Fibroblast of the conjunctiva (primary cell): ENCODE measurements at places on chromosomes 12 and 14.
A peak's percentile ranks its signal among the peaks of the same experiment; 100 is the strongest.

GRCh38 chr12:128661226-128661569, 162.6 kb downstream of the SLC15A4 start:
- DNase-seq: no peak

- DNase-seq: no peak
Measured at GRCh38 chr14:103141117-103141796, 18.0 kb downstream of the TNFAIP2 start.

GRCh38 chr12:3518902-3519301, 27.9 kb downstream of the PRMT8 start:
- DNase-seq: no peak

GRCh38 chr12:11228296-11228879, 41.1 kb downstream of the PRB3 start:
- peak; percentile 2 for DNase-seq

DNA sequence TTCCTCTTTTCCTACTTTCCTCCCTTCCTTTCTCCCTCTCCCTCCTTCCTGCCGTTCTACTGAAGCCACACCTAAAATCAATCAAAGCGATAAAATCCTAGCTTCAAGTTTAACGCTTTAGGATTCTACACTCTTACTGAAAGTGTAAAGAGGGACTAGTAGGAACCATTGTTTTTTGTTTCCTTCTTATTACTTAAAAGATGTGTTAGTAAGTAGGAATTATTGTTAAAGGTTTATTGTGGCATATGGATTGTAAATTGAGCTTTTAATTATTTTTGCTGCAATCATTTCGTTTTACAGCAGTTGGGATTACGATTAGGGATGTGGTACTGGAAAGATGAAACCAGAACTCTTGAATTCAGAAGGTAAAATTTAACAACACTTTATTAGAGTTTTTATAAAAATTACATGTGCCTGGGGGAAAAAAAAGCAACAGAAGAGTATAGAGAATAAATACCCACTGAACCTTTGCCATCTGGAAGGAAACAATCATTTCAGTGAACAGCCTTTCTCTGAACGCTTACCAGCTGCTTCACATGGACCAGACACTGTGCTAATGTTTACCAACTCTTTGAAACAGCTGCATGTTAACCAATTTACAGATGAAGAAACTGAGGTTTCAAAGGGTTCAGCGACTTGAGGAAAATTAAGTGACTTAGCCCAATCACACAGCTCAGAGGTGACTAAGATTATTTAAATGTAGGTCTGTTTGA, 1.0 kb downstream of the PPP1R36 start:
- DNase-seq: no peak

DNA sequence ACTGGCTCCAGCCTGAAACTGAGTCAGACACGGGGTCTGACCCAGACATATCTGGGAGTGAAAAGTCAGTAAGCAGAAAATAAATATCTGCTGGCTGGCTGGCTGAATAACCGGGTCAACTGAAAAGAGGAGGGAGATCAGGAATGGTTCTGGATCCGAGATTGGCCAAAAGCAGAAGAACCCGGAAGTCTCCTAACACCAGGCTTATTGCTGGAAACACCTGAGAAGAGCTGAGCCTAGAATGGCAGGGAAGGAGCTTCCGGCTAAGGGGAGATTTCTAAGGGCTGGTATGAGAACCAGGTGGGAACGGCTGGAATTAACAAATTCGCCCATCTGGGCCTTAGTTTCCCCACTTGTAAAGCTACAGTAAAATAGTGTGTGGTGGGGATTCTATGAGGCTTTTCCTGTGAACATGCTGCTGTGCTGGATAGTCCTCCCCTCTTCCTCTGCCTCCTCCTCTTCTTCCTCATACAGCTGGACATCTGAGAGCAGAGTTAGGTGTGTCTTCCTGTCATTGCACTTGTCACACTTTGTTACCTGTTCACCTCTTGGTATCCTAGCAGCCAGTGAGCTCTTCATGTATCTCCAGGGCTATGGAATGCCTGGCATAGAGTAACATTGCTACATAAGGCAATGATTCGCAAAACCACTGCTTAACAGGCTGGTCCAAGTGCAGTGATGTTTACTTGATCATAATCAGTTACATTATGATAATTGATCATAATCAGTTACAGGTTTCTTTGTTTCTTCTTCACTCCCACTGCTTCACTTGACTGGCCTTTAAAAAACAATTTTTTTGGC, 2.0 kb upstream of the SHMT2 start:
- DNase-seq: no peak

GRCh38 chr12:44063671-44064070, 227.8 kb downstream of the TMEM117 start:
- DNase-seq: no peak

DNA sequence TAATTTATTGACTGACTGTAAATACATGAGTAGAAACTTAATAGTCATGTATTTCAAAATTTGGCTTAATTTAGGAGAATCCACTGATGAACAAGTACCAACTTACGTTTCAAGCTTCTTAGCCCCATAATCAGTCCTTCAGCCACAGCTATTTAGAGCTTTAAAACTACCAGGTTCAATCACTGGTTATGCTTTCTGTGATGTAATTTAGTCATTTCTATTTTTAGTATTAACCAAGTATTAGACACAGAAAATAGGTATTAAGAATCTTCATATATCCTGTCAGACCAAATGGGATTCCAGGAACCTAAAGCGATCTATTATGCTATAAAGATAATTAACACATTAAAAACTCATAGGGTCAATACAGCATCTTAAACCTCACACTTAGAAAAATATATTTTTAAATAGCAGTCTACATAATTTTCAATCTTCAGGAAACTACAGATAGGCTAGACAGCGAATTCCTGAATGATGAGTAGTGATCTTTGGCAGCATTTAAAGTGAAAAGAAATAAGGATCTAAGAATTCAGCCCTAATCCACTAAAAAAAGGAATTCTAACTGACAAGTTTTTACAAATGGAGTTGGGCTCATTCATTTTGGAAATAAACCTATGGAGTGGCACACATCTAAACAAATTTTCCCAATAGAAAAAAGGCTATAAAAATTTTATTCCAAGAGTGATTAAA, 51.5 kb downstream of the ZC3H14 start:
- DNase-seq: peak; percentile 29

- DNase-seq: no peak
Measured at GRCh38 chr14:73393375-73393774, 65.0 kb downstream of the NUMB start.

DNA sequence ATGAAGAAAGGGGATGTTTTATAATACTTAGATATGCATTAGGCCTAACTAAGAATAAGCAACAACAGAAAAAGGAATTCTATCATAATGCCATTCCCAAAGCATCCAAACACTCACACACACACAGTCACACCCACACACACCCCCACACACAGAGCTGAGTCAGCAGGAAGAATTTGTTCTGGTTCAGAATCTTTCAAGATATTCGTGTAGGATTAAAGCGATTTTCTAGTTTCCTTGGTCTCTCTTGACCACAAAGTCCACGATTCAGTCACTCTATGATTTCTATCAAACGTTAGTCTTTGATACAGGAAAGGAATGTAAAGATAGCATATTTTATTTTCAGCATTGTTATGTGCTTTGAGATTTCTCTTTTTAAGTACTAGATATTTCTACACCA, 382.6 kb upstream of the DCN start:
- DNase-seq: no peak

DNA sequence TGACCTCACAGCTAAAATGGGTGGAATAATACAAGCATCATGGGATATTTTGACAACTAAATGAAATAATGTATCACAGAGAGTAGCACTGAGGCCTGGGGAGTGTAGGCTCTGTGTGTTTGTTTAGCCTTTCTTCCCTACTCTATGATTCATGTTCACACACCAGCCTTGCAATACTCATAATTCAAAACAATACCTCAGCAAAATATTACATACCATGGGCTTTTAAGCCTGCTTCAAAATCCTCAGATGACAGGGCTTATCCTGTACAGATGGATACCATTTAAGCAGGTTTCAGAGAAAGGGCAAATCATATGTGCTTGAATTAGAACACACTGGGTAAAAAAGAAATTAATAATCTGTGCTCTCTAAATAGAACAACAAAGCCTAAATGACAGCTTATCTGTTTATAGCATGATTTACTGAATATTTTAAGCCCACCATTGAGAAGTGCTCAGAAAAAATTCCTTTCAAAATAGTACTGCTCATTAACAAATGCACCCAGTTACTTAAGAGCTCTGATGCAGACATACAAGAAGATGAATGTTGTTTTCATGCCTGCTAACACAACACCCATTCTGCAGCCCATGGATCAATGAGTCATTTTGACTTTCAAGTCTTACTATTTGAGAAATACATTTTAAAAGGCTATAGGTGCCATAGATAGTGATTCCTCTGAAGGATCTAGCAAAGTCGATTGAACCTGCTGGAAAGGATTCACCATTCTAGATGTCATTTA, 84.9 kb upstream of the ADAMTS20 start:
- no peak for DNase-seq

- DNase-seq: no peak
Measured at GRCh38 chr12:131379738-131380137, 331.2 kb upstream of the SFSWAP start.

DNA sequence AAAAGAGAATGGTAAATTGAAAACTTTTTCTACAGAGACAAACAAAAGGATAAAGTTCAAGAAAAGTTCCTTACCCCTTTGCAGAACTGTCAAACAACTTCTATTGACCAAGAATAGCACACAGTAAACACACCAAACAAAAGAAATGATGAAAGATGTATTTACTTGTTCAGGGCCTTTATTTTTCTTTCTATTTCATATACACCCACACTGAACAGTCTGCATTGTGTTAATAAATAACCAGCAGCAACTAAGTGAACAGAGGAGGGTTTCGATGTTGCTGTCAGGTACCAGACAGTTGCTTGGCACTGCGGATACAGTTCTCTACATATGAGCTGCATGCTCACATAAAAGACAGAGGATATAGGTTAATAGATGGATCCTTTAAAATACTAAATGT, 122.1 kb downstream of the SOX5 start:
- no peak for DNase-seq

- no peak for DNase-seq
Measured at GRCh38 chr12:50689437-50689836, 74.5 kb upstream of the ATF1 start.

GRCh38 chr14:37623971-37624370, 28.5 kb downstream of the TTC6 start:
- DNase-seq: no peak

DNA sequence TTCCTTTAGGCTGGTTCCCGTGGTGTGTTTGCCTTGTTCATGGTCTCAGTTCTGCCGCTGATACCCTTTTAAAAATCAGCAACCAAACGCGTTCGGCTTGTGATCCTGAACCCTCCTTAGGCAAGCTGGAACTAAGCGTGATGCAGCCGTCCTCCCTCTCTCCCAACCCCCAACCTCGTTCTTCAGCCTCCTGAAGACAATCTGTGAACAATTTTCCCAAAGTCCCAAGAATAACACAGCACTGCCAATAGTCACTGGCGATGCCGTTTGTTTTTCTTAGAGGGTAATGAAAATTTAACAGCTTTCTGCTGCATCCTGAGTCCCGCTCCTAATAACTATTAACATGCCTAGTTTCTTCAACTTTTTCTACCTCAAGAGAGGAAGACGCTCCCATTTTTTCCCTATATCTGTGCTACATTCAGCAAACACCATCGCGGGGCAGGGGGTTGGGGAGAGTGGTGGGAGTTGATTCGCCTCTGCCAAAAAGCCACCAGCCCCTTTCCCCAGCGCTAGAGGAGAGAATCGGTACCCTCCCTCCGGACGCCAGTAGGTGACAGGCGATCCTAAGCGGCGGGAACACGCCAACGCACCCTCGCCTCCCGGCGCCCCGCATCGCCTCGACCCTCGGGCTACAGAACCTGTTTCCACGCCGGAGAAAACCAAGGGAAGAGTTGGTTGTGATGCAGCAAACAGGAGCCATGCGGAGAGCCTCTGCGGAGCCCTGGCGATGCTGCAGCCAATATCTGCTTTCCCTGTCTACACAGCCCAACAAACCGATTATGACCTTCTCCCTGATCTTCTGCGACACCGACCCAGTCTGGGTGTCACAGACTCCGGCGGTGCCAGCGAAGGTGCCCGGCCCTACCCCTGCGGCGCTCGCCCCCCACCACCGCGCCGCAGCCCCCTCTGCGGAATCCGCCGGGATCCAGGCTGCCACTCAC, 752 bp downstream of the PRICKLE1 start:
- no peak for DNase-seq

DNA sequence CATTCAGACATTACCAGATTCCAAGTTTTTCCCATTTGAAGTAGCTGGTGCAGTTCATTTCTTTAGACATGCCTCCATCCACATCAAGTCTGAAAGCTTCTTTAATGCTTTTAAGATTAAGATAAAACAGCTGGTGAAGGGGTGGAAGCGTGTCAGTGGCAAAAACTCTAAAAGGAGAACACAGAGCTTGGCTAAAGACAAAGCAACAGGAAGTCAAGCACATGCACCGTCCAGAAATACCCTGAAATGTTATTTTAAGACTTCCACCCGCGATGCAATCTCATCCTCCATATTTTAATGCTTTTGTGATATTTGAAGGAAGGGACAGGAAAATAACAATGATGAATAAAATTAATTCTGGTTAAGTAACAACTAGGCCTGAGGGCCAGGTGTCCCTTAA, 31.8 kb downstream of the PPM1H start:
- DNase-seq: no peak

- DNase-seq: no peak
Measured at GRCh38 chr14:69842686-69843420, 36.4 kb upstream of the SMOC1 start.

DNA sequence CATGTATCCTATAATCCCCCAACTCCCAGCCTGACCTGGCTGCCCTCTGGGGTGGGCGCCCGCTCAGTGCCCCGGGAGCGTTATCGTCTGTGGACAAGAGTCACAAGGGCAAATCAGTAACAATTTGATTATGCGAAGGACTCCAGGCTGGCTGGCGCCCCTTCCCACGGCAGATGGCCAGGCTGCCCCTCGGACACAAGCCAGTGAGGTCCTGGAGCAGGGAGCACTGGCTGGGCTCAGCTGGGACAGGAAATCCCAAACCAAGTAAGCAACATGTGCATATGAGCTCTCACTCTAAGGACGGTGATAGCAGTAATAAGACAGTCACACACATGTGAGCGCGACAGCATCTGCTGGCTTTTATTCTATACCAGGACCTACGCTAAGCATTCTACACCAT, 59.3 kb upstream of the FAM222A start:
- no peak for DNase-seq

DNA sequence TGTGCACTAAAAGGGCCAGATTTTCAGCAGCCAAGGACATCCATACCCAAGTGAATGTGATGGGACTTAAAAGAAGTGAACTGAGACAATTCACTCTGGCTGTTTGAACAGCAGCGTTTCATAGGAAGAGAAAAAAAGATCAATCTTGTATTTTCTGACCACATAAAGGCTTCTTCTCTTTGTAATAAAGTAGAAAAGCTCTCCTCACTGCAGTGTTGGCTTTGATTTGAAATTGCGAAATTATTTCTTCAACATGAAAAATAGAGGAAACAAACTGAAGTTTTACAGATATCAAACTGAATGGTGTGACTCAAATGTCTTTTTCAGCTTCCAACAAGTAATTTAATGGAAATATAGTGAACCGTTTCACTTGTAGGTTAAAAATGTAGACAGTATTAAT, 11.3 kb upstream of the KCNMB4 start:
- no peak for DNase-seq

GRCh38 chr14:82490397-82490796, 956.7 kb upstream of the SEL1L start:
- no peak for DNase-seq

- no peak for DNase-seq
Measured at GRCh38 chr14:93201155-93201704, 5.6 kb downstream of the GON7 start.

GRCh38 chr14:62916551-62916950, 128.7 kb downstream of the KCNH5 start:
- DNase-seq: no peak
